ENCODE measurements at places on chromosomes 12 and 14.

GRCh38 chr14:88748288-88748687 is 44.5 kb downstream of the EML5 start:
- DNase-seq: no peak

GRCh38 chr12:23834076-23834475 is 115.4 kb downstream of the SOX5 start:
- no peak for DNase-seq

DNA sequence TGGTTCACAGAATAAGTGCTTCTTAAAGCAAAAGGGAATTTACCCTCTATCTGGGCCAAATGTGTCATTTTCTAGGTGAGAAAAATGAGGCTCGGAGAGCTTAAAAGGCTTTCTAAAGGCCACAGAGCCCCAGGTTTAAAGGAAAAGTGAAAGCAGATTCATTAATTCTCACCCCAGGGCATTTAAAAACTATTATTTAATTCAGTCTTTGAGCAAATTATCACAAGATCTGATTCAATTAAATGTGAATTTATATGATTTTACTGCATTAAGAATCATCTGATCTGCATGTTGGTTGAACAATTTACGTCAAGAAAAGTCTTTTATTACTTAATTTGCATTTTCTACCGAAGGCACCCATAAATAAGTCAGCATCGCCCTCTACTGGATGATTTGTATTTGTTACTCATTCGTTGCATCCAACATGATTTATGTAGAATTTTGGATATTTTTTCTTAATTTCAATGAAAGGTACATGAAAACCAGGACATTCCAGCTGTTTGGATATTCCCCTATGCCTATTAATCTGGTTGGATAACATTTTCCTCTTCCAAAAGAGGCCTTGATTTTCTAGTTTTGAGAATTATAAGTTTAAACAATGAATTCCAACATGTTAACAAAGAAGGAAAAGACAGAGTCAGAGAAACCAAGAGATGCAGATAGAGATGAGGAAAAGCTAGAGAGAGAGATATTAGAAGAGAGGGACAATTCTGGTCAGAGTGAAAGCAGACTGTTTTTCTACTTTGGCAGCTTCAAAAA is 19.1 kb upstream of the DHRS7 start:
- peak; percentile 71 for DNase-seq

GRCh38 chr12:14514154-14514842 is 53.4 kb downstream of the PLBD1 start:
- no peak for DNase-seq

DNA sequence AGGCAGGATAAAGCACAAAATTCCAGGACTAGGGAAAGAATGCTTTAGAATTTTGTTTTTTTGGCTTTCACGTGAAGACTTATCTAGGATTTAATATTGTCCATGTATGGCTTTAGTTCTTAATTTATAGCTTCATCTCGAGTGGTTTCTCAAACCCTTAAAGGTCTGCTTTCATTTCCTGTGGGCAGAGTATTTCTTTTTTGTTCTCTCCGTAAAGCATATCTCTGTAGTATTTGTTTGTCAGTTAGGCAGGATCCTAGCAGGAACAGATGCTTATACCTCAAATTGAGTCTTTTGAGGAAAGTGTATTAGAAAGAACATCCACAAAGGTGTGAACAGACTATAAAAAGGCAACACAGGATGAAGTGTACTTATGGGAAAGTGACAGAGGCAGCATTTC is 697.1 kb upstream of the SEL1L start:
- DNase-seq: no peak

DNA sequence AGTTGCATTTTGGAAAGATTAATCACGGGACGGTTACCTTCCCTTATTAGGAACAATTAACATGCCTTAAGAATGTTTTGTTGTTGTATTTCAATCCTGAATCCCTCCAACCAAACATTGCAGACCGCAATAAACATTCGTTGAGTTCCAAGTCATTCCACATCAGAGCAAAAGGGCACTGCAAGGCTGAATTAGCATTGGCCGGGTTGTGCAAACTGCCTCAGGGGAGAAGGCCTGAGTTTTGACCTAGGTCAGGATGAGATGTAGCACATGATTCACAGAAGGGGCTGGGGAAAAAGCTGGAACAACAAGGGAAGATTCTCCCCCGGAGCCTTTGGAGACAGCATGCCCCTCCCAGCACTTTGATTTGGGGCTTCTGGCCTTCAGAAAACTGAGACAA is 82.1 kb upstream of the BDKRB2 start:
- DNase-seq: no peak

- DNase-seq: peak; percentile 80
Observed at GRCh38 chr14:68781161-68782021, 11.5 kb downstream of the ZFP36L1 start.

DNA sequence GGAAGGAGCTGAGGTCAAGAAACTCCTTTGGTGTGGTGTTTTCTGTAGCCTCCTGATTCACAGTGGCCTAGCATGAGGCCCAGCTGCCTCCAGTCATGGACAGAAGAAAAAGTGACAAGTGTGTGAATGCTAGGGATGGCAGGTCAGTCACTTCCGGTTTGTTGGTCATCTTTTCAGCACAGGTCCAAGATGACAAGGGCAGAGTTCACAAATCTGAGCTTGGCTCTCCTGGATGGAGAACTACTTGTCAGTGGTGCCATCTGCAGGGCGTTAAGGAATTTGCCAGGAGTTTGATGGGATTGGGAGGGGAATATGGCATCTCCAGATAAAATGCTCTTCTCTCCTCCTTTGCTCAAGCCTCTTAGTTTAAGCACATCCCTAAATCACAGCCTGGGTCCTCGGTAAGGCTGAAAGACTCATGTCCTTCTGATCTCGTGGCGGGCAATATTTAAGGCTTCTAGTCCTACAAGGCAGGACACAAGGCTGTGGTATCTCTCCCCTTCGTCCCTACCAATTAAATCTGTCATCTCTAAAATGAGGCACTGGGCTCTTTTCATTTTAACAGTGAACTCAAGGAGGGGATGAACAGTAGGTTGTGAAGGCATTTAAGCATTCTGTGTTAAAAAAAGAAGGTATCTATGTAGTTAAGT is 10.0 kb downstream of the TUBA1B start:
- DNase-seq: no peak

GRCh38 chr14:68650404-68650994 is 142.4 kb downstream of the ZFP36L1 start:
- no peak for DNase-seq

GRCh38 chr14:61560323-61560722 is 135.0 kb upstream of the HIF1A start:
- DNase-seq: no peak

DNA sequence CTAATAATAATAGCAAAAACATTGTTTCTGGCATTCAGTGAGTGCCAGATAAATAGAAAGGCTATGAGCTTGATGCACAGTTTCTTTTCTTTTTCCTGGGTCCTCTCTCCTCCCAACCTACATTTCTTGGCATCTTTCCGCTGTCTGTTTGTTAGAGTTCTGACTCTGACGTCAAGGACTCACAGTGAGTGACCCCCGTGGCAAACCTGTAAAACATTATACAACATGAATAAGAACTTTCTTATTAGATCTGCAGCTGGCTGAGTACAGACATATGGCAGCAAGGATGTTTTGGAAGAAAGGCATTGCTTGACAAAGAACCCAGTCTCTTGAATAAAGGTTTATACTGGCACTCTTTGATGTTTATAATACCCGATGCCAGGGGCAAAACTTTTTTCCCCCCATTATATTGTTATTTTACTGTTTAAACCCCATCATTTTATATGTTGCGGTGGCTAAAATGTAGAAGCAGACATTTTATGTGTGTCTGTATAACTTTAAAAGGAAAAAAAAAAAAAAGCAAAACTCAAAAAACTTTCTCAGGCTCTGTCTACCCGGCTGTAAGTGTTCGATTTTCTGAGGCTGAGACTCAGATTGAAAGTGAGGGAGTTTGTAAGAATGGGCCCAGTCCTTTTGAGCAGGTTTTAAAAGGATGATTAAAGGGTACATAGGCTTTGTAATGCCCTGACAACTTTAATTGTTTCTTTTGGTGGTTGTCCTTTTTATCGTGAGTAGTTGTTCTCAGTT is 159.3 kb downstream of the PDE3A start:
- no peak for DNase-seq

- no peak for DNase-seq
Observed at GRCh38 chr12:14988035-14988434, 15.2 kb downstream of the PDE6H start.

DNA sequence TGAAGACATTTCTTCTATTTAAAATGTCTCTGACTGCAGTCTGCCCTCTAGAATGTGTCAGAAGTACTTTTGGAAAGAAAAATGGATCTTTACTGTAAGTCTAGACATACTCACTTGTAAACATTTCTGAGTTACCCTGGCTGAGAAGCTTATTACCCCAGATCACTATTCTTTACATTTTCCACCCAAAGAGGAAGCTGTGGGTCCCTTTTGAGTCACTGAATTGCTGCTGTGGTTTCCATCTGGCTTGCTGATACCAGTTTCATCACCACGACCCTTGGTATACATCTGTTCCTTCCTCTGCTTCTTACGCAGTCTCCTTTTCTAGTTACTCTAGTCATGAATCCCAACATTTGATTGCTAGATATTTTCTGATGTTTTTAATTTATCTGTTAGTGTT is 20.2 kb upstream of the CLEC4D start:
- peak; percentile 85 for DNase-seq

DNA sequence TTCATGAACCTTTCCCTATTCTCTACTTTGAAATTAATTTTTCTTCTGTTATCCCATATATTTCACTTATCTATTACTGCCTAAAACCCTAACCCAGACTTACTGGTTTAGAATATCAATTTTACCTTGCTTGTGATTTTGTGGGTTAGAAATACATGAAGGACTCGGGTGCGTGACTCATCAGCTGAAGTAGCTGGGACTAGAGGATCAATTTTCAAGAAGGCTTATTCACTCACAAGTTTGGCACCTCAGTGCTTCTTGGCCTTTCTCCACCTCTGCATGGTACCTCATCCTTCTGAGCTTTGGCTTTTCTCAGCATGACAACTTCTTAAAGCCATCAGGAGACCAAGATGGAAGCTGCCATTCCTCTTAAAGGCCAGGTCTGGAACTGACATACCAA is 57.8 kb downstream of the TMEM117 start:
- no peak for DNase-seq

GRCh38 chr14:23776296-23776695 is 140.1 kb downstream of the DHRS2 start:
- DNase-seq: no peak

DNA sequence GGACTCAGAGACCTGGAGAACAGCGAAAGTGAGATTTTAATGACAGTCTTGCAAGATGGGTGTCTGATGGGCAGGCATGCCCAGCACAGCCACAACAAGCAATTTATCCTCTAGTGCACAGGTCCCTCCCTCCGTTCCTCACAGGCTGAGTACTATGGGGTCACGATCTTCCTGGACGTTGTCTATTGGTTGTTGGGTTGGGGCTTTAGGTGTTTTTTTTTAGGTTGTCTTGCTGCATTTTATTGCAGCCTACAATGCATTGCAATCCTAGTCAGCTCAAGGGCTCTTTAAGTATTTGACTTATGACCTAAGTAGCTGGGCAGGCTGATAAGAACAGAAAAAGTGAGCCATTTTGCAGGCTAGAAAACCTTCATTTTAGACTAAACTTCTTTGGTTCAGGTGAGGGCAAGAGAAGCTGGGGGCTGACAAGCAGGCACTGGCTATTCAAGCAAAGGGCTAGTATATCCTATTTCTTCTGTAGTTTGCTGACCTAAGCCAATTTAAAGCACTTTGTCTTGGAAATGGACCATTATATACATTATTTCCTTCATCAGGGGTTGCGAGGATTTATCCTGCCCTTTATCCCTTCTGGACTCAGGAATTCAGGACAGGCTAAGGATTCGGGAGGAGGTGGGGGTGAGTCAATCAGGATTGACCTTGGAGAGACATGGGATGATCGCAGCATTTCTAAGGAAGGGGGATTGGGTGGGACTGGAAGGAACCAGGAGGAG is 6.0 kb downstream of the KRT7 start:
- DNase-seq: no peak

DNA sequence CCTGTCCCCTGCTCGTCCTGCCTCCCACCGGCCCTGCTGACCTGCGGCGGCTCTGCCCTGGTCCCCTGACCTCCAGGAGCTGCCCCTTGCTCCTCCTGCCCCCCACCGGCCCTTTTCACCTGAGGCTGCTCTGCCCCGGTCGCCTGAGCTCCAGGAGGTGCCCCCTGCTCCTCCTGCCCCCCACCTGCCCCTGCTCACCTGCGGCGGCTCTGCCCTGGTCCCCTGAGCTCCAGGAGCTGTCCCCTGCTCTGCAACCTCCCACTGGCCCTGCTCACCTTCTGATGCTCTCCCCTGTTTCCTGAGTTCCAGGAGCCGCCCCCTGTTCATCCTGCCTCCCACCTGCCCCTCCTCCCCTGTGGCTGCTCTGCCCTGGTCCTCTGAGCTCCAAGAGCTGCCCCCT is 101.3 kb downstream of the TMEM121 start:
- no peak for DNase-seq

DNA sequence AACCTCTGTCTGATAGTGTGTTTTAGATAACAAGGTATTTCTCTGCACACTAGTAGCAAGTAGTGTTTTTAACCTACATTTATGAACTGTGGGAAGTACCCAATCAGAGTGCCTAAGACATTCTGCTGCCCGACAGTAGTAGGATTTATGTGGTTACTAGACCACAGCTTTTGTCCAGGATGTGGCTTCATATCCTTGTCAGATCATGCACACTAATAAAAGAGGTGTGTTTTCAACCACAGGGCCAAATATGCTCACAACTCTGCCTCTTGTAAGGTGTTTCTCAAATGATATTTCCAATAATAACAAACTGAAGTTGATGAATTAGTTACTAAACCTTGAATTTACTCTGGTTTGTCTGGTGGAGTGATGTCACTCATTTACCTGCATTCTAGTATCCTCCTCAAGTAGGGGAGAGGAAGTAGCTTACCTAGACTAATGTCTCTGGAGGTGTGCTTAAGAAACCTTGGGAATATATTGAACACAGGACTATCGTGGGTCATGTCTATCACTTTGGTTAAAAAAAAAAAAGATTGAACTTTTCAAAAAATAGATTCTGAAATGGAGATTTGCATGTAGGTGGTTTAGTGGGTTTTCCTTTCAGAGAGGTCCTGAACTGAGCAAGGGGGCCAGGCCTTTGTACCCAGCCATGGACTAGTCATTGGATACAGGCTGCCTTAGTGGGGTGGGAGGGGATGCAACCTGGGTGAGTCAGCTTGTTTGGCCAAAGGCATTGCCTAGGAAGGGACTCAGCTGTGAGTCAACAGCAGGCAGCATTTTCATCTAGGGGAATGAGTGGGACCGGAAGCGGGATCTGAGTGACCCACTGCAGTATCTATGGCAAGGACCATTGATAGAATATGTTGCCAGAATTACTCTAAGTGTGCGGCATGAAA is 14.1 kb downstream of the FBXW8 start:
- peak; percentile 90 for DNase-seq

- no peak for DNase-seq
Observed at GRCh38 chr14:96400495-96400894, 8.6 kb downstream of the AK7 start.

GRCh38 chr12:123076604-123077297 is 74.1 kb downstream of the PITPNM2 start:
- DNase-seq: peak; percentile 84

GRCh38 chr14:79089576-79089975 is 919.4 kb downstream of the NRXN3 start:
- no peak for DNase-seq

GRCh38 chr14:24327303-24327702 is 7.6 kb downstream of the ADCY4 start:
- DNase-seq: no peak
